ENCODE measurements at places on chromosomes 12 and 14.

DNA sequence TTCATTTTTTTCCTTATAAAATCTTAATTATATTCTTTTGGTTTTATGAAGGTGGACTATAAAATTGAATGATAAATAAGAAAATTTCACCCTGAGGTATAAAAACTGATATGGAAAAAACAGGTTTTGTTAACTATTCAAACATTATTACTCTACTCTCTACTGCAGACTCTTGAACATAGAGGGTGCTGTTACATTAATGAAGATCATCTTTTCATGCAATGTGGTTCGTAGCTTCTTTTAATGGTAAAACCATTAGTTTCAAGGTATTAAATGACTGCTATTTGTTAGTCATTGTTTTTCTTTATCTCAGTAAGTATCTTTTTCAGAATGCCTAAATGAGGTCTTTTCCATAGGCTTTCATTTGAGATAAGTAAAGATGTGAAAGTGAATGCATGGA lies 510.4 kb downstream of the SLC16A7 start:
- DNase-seq: no peak

GRCh38 chr14:100239211-100239839 lies 381 bp downstream of the YY1 start:
- no peak for DNase-seq

DNA sequence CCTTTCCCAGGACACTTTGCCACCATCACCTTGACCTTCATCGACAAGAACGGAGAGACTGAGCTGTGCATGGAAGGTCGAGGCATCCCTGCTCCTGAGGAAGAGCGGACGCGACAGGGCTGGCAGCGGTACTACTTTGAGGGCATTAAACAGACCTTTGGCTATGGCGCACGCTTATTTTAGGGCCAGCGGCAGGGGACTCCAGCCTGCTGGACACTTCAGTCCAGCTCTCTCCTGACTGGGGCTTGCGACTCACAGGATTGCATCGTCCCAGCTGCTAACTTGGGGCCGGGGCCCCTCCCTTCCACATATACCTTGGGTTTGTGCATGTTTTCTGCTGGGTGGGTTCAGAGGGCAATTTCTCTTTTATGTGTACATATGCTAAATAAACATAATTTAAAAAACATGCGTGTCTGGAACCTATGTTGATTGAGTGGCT lies 11.2 kb downstream of the AHSA1 start:
- no peak for DNase-seq

GRCh38 chr14:93977171-93977570 lies 801 bp upstream of the ASB2 start:
- no peak for DNase-seq

GRCh38 chr12:2212971-2213869 lies 160.4 kb downstream of the CACNA1C start:
- no peak for DNase-seq

GRCh38 chr12:938810-939209 lies 10.7 kb downstream of the RAD52 start:
- no peak for DNase-seq

- no peak for DNase-seq
Observed at GRCh38 chr14:79175671-79176070, 1005.5 kb downstream of the NRXN3 start.

GRCh38 chr14:69632593-69633151 lies 21.3 kb downstream of the SUSD6 start:
- DNase-seq: no peak

GRCh38 chr12:122946690-122947341 lies 19.4 kb downstream of the ABCB9 start:
- no peak for DNase-seq

- DNase-seq: no peak
Observed at GRCh38 chr14:65304239-65304638, 108.3 kb upstream of the FUT8 start.

- DNase-seq: no peak
Observed at GRCh38 chr12:55829967-55830600, 697 bp upstream of the DNAJC14 start.

DNA sequence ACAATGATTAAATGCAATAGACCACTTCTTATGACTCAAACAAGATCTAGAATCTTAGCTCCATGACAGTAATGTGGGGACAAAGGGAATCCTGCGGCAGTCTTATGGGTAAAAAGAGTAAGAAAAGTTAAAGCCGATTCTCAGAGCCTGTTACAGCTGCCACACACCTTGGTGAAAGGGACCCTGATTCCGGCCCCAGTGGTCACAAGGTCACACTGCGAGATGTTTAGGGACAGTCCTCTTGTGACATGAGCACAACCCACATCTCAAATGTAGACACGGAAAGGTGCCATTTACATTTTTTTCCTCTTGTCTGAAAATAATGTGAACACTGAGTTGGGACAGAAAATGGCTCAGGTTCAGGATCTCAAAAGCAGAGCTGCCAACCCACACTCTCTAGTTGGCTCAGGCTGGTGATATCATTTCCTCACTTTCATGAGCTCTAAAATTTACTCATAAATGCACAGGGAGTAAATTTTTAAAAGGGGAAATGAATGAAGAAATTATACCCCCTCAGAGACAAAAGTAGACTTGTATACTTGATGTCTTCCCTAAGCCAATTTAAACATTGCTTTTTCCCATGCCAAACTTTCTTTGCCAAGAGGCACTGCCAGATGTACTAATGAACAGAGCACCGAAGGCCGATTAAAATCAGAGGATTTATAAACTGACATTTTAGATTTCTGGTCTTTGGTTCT lies 113.1 kb upstream of the OVCH1 start:
- DNase-seq: no peak

DNA sequence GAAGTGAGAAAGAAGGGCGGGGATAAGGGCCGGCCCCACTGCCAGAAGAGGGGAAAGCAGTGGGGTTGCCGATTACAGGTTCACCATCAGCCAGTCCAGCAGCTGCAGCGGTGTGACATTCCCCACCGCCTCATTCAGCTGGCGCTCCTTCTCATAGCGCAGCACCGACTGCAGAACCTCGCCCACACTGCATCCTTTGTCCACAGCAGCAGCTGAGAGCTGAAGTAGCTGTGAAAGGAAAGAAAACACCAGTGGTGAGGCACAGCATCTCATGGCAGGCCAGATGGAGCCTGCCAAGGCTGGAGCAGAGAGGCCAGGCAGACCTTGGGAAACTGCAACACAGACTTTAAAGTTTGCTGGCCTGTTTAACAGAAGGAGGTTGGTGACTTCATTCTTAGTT lies 33.2 kb downstream of the AKAP3 start:
- no peak for DNase-seq
